ENCODE measurements at places on chromosomes 6 and 20.

- DNase-seq: peak; percentile 39
Observed at GRCh38 chr6:72418495-72418894, 203.4 kb upstream of the KCNQ5 start.

DNA sequence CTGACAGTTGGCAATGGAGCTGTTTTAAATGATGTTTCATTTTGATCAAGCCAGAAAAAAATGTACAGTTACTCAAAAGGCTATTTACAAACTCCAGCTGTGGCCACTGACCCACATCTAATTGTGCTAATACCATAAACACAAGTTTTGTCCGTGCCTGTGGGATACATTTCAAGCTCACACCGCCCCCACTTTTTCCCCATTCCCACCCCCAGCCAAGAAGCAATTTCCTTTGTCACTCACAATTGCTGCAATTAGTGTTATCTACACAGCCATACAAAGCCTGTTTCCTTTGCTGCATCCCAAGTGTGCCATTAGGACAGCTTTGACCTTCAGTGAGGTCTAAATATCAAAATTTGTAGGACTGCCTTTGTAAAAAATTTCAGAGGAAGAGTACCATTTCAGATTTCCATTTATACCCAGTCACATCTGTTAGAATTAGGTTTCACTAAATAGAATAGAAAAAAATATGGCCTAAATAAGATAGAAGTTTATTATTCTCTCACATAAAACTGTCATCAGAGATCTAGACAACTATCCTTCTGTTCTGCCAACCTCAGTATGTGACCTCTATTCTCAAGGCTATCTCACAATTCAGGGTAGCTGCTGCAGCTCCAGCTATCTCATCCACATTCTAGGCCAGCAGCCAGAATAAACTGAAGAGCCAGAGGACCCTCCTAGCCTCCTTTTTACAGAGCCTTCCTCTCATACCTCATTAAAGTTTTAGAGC, 202.6 kb downstream of the NFATC2 start:
- DNase-seq: no peak

GRCh38 chr6:126805861-126806260, 312.6 kb upstream of the RSPO3 start:
- DNase-seq: no peak

- no peak for DNase-seq
Observed at GRCh38 chr6:18707714-18708439, 320.7 kb downstream of the RNF144B start.

GRCh38 chr6:165566088-165566828, 96.8 kb downstream of the PDE10A start:
- DNase-seq: no peak
